ENCODE measurements at places on chromosomes 4 and X.

- no peak for DNase-seq
These were observed 60.2 kb upstream of the CBR4 start for GRCh38 chr4:169070071-169070894.

DNA sequence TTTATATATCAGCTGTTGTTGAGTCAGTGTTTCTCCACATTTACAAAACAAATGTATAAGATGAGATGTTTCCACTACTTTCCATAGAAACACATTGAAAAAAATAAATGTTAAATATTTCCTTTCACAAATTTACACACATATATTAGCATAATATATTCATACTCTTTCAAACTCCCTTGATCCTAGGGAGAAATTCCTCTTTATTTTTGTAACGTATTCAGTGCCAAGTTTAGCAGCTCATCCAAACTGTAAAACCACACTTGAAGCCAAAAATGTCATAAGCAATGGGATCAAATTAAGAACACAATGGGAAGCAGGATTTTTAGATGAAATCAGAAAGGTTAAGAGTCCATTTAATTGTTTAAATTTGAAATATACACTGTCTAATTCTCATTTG, 381.1 kb upstream of the MAD2L1 start:
- no peak for DNase-seq

DNA sequence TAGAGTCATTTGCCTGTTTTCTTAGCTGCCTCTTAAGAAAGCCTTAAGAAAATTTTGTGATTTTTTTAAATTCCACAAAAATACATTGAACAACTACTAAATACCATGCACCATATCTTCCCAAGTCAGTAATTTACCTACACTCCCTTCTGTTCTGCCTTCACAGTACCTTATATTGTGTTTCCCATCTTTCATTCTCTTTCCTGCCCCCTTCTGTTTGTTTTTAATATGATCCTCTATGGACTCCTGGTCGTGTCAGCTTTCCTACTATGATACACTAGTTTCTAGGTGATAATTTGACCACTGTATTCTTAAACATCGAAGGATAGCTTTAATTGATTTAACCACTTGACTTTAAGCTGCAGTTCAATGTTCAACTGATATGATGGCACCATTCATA, 297.7 kb upstream of the HAND2 start:
- DNase-seq: no peak

DNA sequence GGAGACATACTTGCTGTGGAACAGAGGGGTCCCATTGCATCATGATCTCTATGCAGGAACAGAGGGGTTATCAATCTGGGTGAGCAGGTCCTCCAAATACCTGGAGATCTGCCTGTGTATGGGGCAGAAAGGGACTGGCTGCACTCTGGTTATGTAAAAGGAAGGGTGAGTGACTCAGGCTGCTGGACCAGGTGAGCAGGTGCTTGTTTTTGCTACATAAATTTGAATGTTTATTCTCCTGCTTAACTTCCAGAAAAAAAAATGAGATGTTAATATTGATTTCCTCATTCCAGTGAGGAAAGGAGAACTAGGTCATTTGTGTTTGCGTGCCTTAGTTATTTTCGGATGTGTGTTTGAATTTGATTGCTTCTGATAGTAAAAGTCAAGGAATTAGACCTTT, 225.8 kb upstream of the TRAM1L1 start:
- no peak for DNase-seq

- DNase-seq: no peak
These were observed 49.4 kb upstream of the RELL1 start for GRCh38 chr4:37735578-37735977.

- no peak for DNase-seq
These were observed 1508.1 kb downstream of the TECRL start for GRCh38 chr4:62901101-62901500.

DNA sequence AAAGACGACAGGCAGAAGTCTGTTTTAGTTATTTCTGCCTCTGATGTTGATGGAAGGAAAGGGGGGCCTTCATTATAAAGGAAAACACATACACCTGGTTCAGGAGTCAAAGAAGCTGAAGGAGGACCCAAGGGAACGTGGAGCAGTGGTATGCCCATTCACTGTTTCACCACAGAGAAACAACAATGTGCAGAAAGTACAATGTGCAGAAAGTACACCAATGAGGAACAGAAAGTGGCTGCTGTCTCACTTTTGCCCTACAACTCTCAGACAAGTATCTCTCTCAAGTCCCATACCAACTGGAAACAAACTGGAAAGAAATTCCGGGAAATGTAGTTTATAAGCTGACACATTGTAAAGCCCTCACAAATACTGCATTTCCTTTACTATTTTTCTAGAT, 564.5 kb downstream of the TRAM1L1 start:
- no peak for DNase-seq

DNA sequence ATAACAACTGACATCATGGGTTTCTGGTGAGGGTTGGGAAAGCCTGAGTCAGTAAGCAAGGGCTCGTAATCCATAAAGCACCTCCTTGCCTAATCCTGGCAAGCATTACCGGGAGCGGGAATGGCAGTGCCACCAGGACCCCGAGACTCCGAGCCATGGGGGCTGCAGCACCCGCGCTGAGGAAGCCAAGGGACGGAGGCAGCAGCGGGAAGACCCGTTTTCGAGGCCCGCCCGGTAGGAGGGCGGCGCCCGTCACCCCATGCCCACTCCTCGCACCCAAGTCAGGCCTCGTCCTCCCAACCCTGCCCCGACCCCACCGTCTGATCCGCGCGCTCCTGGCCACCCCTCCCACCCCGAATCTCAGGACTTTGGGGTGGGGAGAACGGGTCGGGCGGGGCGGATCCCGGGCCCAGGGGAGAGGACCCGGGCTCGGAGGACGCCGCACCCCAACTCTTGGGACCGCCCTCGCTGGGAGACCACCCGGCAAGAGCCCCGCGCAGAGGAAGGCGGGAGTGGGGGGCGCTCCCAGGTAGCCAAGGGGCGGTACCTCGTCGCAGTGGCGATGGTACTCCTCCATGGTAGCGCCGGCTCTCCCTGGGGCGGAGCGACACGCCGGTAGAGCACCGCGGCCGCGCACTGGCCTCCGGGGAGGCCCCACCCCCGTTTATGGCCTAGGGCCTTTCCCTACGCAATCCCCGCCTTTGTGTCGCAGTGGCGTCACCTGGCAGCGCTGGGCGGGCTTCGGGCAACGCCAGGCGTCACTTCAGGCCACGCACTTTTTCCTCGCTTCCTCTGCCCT, at the start of gene DYNLT3:
TSS of gene DYNLT3 (minus strand) at position 638 of the 799 bp plus-strand sequence. CDS start at position 577, 61 bp downstream.
- DNase-seq: peak; percentile 77

DNA sequence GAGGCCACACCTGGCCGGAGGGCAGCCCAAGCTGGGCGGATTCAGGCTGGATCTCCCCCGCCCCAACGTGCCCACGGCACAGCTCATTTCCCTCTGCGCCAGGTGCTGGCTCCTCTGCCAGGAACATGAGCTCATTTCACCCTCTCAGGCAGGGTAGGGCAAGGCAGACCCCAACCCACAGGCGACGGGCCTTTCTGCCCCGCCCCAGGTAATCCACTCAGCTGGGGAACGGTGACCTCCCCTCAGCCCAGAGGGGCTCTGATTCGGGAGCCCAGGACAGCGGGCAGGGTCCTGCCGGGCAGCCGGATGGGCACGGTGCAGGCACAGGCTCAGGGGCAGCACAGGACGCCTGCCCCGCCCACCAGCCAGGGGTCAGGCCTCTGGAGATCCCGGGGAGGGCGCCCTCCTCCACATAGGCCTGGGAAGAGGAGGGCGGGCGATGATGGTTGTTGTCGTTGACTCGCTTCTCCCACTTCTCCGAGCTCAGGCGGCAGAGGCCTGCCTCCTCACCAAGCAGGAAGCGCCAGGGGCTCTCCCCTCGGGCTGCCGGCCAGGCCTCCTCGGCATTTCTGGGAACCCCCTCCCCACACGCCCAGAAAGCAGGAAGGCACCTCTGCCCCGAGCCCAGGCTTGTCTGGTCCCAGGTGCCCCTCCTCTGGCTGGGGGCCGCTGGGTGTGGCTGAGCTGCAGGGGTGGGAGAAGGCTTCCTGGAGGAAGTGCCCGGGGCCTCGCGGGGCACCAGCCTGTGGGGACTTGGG, 31.1 kb downstream of the TACC3 start:
- peak; percentile 42 for DNase-seq

DNA sequence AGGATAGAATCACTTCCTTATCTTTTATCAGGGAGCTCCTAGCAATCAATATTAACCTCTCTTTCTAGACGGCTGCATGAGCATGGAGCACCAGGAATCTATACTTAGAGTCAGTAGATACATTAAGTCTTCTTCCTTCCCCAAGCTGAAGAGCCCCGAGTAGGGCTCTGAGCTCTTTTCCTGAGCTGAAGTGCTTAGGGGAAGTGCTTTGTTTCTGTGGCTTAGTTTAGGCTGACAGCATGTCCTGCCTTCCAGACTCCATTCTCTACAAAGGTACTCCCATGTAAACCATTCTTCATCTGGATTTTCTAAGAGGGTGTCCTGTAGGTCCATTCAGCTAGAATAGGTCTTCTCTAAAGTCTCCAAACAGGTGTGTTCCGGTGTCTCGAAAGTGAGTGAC, 127.5 kb upstream of the AFF2 start:
- DNase-seq: no peak

DNA sequence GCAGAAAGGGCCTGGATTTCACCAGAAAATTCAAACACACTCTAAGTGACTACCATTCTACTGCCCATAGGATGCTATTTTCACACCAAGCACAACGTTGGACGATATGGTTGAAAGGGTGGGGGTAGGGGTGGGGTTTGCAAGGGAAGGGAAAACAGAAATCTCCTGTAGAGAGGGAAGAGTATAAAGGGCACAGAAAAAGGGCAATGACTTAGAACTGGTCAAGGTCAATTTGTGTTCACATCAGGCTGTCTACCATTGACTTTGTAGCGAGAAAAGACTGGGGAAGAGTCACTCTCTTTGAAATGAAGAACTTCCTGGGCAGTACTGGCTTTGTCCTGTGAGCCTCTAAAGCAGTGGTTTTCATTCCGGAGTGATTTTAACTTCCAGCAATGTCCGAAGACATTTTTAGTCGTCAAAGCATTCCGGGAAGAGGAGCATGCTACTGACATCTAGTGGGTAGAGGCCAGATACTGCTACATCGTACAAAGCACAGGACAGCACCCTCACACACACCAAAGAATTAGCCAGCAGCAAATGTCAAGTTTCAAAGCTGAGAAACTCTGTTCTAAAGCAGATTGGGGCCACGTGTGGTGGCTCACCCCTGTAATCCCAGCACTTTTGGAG, 48.4 kb upstream of the SLC7A3 start:
- no peak for DNase-seq

- no peak for DNase-seq
These were observed 23.2 kb upstream of the ANOS1 start for GRCh38 chrX:8755116-8755515.

DNA sequence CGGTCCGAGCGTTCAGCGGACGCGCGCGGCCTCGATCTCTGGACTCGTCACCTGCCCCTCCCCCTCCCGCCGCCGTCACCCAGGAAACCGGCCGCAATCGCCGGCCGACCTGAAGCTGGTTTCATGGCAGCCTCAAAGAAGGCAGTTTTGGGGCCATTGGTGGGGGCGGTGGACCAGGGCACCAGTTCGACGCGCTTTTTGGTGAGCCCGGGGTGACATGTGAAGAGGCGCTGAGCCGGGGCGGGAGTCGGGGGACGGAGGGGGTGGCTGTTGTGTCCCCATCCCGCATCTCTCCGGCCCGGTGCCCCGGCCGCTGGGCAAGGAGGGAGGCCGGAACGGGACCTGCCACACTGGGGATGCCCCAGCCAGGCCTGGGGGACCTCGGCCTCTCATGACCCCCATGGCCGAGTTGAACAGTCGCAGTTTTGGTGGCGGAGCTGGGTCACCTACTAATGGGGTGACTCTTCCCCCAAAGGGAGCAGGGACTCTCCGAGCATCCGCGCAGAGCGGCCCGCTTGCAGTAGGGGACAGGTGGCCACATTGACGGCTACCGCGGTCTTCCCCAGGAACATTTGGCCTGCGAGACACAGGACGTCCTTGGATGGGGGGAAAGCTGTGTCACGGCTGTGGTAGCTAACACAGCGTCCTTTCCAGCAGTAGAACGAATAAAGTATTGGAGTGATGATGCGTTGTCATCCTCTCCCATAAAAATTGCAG, at the start of gene GK:
TSS of gene GK (plus strand) at position 9 of the 717 bp plus-strand sequence. CDS start at position 124, 115 bp downstream.
- DNase-seq: peak; percentile 16

GRCh38 chrX:19904778-19905367, 17.5 kb upstream of the SH3KBP1 start:
- peak; percentile 15 for DNase-seq

- no peak for DNase-seq
These were observed 116.2 kb upstream of the DCLK2 start for GRCh38 chr4:149961876-149962597.

DNA sequence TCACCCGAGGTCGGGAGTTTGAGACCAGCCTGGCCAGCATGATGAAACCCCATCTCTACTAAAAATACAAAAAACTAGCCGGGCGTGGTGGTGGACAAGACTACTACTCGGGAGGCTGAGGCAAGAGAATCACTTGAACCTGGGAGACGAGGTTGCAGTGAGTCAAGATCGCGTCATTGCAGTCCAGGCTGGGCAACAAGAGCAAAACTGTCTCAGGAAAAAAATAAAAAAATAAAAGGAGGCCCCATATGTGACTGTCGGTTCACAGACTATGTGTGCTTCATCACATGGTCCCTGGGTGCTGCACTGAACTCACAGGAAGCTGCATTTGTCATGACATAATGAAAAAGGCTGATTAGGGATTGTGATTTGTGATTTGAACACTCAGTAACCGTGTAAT, 6.4 kb downstream of the TRIML1 start:
- no peak for DNase-seq

- DNase-seq: peak; percentile 27
These were observed 600 bp downstream of the BEX4 start for GRCh38 chrX:103215425-103215991.

DNA sequence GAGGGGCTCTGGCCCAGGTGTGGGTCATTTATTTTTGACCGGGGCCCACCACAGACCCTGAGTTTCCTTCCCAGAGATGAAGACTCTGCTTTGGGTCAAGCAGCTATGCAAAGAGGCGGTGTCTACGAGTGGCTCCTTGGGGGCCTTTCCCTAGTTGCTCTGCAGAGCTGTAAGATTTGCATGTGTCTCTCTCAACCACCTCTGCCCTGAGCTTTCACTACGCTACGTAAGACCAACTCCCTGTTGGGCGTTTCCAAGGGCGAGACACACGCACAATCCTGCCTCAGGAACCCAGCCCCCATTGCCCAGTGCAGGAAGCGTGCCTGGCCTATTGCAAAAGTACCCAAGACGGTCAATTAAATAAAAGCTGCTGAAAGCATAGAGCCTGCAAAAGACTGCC, 10.0 kb upstream of the ANOS1 start:
- no peak for DNase-seq

DNA sequence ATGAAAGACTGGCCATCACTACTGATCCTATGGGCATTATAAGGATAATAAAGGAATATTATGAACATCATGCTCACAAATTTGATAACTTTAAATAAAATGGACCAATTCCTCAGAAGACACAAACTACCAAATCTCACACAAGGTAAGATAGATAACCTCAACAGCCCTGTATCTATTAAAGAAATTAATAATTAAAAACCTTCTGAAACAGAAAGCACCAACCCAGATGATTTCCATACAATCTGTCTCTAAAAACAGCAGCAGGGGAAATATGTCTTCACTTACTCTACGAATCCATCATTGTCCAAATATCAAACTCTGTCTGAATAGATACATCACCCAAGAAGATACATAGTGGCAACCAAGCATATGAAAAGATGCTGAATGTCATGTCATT, 55.2 kb downstream of the LCORL start:
- no peak for DNase-seq
